ENCODE measurements at places on chromosomes 4 and X.
A peak's percentile ranks its signal among the peaks of the same experiment; 100 is the strongest.

GRCh38 chr4:65311120-65311519, 359.2 kb downstream of the EPHA5 start:
- DNase-seq: no peak

DNA sequence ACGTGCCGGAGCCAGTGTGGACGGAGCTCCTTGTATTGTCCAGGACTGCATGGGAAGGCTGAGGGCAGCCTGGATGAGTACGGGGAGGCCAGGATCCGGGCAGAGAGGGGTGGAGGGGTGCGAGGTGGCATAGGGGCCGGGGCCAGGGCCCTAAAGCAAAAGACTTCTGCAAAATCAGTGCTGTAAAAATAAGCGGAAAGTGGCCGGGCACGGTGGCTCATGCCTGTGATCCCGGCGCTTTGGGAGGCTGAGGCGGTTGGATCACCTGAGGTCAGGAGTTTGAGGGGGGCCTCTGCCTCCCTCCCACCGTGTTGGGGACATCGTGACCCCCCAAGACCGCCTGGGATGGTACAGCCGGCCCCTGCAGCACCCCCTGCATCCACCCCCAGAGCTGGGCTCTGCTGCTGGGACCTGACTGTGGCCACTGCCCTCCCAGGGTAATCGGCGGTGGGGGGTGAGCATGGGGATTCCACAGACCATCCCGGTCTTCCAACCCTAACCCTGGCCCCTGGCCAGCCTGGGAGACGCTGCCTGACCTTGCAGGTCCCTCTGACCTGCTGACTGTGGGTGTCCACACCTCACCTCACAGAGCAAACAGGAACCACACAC, 23.4 kb upstream of the PLCXD1 start:
- no peak for DNase-seq

- DNase-seq: no peak
Observed at GRCh38 chr4:105306820-105307219, 160.1 kb downstream of the TET2 start.

GRCh38 chrX:48684134-48684533, 535 bp downstream of the WAS start:
- no peak for DNase-seq

GRCh38 chr4:180489787-180490186, 1753.4 kb upstream of the TENM3 start:
- no peak for DNase-seq

DNA sequence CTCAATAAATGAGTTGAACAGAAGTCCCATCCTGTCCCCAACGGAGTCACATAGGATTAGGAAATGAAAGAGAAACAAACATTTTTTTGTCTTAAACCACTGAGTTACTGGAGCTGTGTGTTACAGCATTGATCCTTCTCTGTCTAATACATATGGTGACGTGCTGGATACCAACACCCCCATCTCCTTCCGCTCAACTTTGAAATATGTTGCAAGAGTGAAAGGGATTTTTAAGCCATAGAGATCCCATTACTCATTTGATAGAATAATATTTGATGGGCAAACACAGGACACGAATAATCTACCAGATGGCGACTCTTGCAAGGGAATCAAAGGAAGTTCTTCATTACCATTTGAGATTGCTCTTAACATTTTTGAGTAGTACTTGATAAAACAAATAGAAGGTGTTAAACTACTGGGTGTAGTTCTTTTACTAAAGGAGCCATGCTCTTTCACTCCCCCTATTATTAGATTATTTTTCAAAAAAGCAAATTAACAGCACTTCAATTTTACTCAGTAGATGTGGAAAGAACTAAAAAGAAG, 140.5 kb downstream of the PACRGL start:
- no peak for DNase-seq

GRCh38 chrX:11813341-11813740, 55.3 kb downstream of the MSL3 start:
- DNase-seq: no peak

DNA sequence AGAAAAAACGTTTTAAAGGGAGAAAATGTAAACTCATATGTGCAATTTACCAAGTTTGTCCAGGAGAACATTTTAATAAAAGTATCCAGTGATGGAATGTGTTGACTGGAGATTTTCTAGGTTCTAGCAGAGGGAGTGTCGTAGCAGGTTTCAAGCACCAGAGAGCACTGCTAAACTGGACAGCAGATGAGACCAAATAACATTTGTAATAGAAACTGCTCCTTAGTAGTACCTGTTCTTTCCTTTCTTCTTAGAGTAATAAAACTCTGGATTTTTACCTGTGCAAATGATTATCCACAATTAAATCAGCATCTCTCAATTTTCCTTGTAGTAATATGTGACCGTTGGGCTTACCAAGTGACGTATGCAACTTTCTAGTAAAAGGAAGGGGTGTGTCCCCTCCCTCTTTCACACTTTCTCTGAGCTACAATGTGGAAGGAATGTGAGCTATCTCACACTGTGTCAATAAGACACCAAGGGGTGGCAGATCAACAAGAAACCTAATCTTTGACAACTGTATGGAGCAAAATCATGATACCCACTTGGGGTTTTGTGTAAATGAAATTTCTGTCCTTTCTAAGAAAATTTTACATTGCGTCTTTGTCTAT, 9.5 kb downstream of the HPGDS start:
- no peak for DNase-seq

DNA sequence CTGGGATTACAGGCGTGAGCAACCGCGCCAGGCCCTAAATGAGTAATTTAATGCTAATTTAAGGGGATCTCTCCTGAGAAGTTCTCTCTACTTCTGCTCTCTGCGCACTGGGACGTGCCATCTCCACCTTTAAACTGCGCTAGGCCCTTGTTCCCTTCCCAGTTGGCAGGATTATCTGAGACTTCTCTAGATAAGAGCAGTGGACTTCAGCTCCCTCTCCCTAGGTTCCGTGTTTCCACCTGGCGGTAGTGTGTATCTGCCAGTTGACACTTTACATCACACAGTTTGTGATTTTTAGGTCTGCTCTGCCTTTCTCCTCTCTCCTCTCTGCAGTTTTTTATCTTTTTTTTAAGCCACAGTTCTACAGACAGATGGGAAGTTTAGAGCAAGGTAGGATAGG, 40.2 kb downstream of the ARHGAP10 start:
- no peak for DNase-seq

DNA sequence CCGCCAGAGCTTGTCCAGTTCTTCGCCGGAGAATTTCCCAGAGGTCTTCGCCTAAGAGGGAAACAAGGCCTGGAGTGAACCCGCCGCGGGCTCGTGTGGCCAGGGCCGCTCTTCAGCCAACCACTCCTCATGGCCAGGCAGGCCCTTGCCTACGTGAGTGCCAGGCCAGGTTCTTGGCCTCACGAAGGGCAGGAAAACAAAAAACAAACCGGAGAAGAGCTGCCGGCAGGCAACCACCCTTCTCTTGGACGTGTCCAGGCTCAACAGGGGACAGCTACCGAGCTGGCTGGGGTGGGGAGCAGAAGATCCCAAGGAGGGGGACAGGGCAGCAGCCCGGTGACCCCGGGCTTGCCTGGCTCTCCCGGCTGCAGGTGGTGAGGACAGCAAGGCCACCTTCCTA, 13.3 kb downstream of the LRPAP1 start:
- DNase-seq: no peak

- DNase-seq: no peak
Observed at GRCh38 chr4:96305030-96305429, 465.1 kb downstream of the PDHA2 start.

- DNase-seq: no peak
Observed at GRCh38 chrX:23952984-23953907, 45.4 kb downstream of the CXorf58 start.

- DNase-seq: no peak
Observed at GRCh38 chr4:77184974-77185373, 28.0 kb downstream of the CCNG2 start.

DNA sequence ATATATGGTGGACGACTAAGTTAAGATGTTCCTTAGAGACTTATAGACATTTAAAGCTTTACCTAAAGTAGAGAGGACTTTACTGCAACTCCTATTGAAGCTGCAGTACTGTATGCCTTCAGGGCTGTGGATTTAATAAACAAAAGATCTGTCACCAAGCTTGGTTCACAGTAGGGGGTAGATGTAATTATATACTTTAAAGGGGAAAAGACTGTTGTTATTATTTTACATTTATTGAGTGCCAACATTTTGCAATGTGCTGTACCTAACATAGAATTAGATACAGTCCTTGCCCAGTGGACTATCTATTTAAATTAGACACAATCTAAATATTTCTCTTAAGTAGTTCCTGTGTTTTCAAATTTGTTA, 67.2 kb downstream of the SLIT2 start:
- no peak for DNase-seq

DNA sequence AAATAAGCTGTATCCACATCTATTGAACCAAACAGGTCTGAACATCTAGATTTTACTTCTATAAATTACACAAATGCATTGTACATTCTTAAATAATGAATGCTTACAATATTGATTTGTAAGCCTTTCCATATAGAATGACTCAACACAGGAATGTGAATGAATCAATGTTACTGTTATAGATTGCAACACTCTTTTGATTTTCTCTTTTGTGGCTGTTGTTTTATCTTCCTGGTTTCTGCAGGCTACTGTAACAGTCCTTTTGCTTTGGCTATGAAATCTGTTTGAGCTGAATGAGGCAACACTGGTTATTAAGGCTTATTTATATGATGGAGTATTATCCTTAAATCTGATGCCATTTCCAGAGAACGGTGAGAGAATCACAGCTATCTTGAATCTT, 49.5 kb downstream of the GPR50 start:
- DNase-seq: no peak

GRCh38 chr4:74370912-74371311, 6.0 kb downstream of the EREG start:
- DNase-seq: no peak

GRCh38 chr4:25842229-25842845, 20.5 kb downstream of the SEL1L3 start:
- no peak for DNase-seq

DNA sequence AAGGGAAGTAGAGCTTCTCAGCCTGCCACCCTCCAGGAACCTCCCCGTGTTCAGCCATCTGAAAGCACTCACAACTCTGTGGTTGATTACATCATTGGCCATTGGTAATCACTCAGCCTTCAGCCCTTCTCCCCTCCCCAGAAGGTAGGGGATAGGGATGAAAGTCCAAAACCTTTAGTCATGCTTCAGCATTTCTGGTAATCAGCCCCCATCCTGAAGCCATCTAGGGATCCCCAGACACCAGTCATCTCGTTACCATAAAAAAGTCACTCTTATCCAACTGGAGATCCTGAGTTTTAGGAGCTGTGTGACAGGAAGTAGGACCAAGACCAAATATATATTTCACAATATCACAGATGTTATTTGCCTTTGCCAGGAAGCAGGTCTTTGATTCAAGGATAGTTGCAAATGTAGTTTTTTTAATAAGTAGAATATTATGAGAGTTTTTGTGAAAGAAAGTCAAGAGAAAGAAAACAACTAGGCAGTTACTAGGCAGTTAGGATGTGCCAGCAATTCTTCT, 364.6 kb upstream of the NOCT start:
- peak; percentile 61 for DNase-seq

DNA sequence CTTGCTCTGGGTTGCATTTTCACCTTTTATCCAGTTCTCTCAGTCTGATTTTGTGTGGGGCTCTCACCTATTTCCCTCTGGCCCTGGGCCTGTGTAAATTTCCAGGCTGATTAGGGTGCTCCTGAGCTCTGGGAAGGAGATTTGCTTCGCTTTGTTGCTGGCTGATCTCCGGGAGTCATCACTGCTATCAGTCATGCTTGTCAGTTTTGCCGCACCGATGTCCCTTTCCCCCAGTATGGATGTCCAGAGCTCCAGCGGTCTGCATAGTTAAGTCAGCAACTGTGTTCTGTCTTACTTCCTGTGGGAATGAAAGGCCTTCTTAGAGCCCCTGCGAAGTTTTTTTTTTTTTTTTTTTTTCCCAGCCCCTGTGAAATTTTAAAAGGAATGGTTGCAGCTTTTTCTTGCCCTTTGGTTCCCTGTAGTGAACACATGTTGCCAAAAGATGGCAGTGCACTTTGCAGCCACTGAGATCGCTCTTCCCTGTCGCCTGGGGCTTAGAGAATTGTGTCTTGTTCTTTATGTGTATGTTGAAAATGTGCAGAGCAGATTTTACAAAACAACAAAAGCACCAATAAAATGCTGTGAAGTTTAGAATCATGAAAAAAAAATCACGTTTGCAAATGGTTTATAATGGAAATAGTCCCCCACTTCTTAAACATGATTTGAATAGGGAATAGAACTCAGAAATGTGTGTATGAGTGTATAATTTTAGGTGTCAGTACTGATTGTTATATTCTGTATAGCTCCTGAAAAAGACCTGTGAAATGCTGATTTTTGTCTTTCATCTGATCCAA, 109.1 kb upstream of the SLC4A4 start:
- DNase-seq: no peak

GRCh38 chrX:115582616-115583495, 21.9 kb downstream of the PLS3 start:
- no peak for DNase-seq

DNA sequence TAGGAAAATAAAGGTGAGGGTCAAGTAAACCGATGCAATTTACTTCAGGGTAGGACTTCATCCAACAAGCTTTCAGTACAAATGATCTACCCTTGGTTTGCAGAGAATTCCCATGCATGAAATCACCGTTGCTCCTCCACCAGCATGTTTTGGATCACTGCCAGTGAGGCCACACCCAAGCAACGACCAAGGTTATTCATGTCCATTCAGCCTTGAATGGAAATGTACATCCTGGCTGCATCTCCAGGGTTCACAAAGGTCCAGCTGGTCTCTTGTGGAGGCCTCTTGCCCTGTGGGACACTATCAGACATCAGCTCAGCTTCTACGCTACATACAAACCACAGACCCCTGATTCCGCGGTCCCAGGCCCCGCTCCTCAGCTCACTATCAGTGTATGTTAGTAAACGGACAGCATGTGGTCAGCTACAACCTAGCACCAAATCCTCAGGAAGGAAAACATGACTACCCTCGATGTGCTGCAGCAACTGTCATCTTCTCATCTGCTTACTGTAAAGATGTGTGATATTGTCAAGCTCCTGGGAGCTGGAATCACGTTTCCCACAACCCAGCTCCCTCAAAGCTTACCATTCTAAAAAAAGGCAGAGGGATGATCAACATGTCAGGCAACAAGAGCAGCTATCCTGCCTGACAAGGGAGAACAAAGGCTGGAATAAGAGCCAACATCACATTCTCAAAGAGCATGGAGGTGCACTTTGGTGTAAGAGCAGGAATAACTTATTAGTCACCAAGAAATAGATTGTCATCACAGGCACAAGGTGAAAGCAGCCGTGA, 4.9 kb downstream of the LYAR start:
- DNase-seq: no peak

DNA sequence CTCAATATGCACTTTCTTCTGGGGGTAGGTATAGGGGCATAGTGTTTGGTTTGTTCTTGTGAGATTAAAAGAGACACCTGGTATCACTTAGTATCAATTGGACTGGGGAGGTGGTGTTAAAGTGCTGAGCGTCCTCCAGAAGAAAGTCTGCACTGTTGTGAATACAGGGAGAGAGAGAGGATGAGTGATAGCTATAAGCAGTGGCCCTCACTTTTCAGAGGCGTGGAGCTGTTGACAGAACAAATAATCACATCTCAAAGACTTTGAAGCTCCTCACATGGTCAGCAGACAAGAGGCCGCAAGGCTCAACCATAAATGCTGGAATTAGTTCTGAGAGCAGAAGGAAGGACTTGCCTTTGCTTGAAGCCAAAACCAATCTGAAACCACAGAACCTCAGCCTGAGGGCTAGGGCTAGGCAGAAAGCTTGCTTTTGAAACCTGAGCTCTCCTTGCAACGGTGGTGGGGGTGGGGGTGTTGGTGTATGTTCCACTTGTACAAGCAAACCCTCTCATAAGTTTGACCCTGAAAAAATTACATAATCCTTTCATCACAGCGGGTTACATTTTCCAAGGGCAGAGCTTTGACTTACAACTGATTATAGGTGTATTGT, 123.2 kb upstream of the SCML1 start:
- peak; percentile 49 for DNase-seq

- peak; percentile 3 for DNase-seq
Observed at GRCh38 chr4:103934178-103934789, 214.5 kb upstream of the TACR3 start.
